ENCODE measurements at places on chromosomes 2 and 18.

DNA sequence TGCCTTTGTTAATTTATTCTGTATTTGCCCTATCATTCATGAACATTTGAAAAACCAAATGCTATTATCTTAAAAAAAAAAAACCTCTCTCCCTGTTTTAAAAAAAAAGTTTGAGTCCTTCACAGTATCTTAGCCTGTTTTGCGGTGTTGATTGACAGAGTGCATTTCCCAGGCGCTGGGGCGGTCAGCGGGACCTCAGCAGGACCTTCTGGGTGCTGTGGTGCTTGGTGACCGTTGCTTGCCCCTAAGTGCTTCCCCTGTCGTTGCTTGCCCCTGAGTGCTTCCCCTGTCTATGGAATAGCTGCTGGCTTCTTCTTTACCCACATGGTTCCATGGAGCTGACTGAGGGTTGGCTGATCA lies 12.1 kb downstream of the ATP6V1C2 start:
- DNase-seq: no peak

- DNase-seq: no peak
Measured at GRCh38 chr2:181788897-181789555, 102.5 kb upstream of the ITPRID2 start.

DNA sequence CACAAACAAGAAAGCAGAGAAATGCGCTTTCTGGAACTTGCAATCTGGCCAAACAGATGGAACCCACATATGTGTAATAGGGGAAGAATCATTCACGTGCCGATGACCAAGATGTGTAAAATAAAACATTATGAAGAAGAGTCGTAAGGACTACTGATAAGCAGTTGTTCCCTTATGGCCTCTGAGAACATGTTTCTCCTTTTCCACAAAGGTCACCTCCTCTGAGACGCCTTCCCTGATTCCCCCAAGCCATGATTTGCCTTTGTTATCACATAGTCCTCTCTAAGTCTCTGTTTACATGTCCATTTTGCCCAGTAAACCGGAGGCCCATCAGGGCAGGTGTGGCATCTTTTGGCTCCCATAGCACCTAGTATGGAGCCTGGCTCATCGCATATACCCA lies 8.0 kb downstream of the OTOF start:
- DNase-seq: no peak

GRCh38 chr2:40332191-40332826 lies 119.6 kb downstream of the SLC8A1 start:
- DNase-seq: no peak

DNA sequence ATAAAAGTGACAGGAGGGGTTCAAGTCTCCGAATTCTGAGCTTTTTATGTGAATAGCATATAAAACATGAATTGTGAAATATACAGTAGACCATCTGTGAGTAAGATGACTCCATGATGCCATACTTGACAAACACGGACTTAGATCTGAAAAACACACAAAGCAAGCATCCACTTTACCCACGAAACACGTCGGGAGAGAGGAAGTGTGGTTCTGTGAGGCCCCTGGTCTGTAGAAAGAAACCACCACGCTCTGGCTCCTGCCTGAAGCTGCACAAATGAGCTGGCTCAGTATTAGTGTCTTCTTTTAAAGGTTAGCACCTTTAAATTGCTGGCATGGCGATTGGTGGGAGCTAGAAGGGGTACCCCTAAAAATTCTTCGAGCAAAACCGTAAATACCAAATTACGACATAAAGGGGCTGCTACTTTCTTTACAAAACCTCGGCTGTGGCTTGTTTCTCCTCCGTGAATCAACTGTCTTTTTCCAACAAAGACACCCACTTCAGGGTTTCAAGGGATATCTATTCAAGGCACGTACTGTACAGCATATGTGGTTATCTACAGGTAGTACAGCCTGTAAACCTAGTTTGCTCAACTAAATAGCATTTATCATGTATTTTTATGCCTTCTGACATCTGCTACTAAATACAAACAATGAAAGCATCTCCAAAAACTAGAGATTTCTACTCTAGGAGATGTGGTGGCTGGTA lies 70.9 kb downstream of the AFF3 start:
- DNase-seq: no peak

All from heart left ventricle (tissue), 16 donors.